ENCODE measurements at places on chromosomes 2 and 18.

- no peak for DNase-seq
Observed at GRCh38 chr2:128237081-128237534, 81.6 kb downstream of the HS6ST1 start.

GRCh38 chr2:168916331-168916675, 15.2 kb downstream of the G6PC2 start:
- DNase-seq: no peak

DNA sequence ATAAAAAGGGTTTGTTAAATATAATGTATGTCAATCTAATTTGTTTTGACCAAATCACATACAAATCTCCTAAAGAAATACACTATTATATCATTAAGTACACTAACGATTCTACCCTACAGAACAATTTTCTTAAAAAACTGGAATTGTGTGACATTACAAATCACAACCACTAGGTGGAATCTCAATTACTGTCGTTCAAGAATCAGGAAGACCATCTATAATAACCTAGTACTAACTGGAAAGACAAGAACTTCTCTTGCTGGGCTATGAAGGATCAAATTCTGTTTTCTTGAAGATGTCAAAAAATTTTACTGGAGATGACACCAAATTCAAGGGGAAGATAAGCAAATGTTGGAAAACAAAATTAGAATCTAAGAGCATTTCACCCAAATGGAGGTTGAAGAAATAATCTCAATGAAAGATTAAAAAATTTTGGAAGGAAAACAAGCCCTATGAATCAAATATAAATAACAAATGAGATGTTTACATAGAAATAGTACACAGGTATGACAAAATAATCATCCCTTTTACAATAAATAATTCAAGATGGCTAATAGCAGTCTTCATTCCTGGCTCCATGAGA, 110.9 kb downstream of the STK39 start:
- no peak for DNase-seq

- DNase-seq: no peak
Observed at GRCh38 chr18:49610022-49610445, 48.2 kb downstream of the LIPG start.

DNA sequence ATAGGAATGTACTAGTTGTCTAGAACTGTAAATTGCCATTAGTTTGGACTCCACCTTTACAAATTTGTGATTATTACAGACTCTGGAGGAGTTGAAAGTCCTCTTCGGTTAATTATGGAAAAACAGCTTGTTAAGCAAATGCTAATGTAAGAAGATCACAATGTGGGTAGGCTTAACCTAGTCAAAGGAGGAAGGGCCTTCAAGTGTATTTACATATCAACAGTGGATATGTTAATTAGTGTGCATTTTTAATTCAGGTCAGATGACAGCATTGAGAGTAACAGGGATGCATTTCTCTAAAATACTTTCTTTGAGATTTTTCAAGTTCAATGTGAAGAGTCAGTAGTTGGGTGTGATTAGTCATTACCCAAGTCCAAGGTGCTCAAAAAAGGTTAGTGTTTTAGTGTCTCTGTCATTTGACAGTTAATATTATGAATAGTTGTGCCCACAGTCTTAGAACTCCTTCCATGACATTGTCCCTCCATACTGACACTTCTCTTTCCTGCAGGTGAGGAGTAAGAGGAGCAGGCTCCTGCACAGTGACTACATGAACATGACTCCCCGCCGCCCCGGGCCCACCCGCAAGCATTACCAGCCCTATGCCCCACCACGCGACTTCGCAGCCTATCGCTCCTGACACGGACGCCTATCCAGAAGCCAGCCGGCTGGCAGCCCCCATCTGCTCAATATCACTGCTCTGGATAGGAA, 28.0 kb downstream of the CD28 start:
- no peak for DNase-seq

- no peak for DNase-seq
Observed at GRCh38 chr2:228115-228514, 35.7 kb downstream of the SH3YL1 start.

DNA sequence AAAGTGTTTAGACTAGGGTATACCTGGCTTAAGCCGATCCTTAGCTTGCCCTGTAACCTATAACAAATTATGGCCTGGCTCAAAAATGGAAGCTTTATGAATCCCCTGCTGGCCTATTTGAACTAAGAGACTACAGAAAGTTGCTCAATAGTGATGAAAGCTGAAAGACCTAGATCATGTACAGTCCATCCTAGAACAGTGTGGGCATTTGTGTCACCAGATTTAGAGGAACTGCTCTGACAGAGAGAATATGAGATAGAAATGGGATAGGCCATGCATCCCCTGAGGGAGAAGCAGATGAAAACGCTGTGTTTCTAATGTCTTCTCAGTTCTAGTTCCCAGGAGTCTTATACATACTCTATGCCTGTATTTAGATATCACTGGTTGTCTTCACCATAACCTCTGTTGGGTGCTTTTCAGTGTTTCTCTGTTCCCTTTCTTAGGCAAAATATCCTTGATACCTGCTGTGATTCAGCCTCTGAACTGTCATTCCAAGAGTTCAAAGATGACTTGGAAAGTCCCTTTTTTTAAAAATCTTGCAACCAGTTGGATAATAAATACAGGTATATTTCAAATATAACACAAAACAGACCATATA, 246.9 kb upstream of the SLC39A10 start:
- no peak for DNase-seq

DNA sequence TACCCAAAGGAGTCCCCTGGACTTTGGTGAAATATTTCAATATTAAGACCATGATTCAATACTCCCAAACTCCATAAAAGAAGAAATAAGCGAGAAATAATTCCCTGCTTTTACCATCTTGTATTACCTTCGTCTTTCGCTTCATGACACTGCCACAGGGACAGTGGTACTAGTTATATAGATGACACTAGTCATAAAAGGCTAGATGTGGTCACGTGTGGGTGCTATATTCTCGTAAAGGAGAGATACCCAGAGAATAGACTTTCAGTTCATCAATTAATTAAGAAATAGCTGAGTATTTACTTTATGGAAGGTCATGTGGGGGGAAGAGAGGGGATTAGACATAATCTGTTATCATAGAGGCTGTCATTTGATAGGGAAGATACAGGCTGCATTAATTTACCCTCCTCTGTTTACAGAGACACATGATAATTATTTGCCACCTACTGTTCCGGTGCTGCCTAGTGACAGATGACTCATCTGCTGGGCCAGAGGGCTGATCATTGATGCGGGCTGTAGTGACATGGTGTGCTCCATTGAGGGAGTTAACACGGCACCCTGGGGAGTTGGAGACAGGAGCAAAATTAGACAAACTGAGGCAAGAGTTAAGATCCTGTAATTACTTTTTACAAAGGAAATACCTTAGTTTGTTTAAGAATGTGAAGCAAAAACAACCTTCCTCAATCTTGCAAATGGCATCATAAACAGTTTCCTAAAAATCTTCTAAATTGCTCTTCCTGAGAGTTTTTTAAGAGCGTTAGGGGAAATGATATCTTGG, 78.2 kb upstream of the ITGB6 start:
- DNase-seq: no peak

GRCh38 chr18:49476664-49477411, 10.2 kb downstream of the C18orf32 start:
- DNase-seq: no peak

- no peak for DNase-seq
Observed at GRCh38 chr18:47209171-47209570, 33.0 kb upstream of the IER3IP1 start.

DNA sequence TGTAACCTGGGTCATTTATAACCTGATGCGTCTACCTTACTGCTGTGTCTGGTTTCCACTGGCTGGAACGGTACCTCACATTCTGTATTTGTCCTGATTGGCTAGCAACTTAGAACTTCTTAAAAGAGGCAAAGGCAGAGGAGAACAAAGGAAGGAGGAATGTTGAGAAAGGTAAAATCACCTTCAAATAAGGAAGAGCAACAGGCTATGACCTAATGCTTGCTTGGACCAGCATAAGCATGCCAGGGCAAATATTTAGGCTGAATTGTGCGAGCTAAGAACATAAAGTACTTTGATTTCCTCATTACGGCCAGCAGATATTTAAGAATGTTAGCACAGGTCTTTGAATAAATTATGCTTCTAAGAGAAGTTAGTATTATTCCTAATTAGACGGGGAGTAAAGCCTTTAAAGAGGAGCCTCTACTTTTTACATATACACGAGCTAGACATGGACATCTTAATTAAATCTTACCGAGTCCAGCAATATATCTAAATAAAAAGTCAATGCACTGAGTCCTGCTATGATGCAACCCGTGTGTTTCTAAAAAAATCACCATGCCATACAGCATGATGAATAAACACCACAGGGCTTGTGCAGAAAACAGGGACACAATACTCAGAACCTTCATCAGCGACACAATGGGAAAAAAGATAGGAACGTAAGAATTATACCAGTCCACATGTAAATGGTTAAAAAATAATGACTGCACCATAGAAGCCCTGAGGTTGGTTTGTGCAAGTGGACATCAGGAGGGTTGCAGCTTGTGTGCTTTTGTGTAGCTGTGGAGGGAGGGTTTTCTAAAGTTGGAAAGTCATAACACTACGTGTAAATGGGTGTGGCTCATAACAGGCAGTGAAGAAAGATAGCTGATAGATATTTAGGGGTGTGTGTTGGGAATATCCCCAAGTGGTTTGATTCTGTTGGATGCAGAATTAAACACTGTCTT, 14.2 kb downstream of the SEPTIN2 start:
- no peak for DNase-seq

DNA sequence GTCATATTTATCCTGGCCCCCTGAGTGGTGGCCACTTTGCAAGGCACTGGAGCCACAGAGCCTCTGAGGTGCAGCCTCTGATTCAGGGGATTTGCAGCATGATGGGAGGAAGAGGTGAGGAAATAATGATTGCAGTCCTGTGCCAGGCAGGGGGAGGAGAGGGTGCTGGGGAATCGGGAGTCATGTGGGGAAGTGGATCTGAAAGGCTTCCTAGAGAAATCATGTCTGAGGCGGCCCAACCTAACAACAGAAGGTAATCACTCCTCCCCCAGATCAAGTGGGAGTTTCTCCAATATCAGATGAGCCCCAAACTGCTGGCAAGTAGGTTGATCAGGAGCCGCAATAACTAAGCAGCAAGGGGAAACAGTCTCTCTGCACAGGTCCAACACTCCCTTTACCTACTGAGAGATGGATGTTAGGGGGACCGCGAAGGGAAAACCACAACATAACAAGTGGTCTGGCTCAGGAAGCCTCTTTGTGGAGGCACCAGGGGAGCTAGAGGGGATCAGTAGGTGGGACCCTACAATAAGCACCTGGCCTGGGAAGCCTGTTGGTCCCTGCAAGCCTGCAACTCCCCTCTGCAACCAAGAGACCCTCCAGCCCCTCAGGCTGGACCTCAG, 71.8 kb upstream of the NPAS2 start:
- DNase-seq: no peak

- DNase-seq: no peak
Observed at GRCh38 chr2:236092714-236093113, 75.5 kb downstream of the GBX2 start.

DNA sequence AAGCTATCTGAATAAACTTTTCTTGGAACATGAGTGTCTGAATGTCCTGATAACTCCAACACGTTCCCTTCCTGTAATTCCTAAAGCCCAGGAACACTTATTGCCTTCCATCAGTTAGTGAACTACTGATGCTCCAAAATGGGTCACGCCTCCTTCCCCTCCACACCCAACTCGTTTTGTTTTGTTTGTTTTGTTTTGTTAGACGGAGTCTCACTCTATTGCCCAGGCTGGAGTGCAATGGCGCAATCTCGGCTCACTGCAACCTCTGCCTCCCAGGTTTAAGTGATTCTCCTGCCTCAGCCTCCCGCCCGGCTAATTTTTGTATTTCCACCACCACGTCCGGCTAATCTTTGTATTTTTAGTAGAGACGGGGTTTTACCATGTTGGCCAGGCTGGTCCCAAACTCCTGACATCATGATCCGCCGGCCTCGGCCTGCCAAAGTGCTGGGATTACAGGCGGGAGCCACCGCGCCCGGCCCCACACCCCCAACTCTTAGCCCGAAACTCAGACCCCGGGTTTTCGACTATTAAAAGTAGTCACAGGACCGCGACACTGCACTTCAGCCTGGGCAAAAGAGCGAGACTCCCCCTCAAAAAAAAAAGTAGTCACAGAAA, 774 bp downstream of the IER3IP1 start:
- DNase-seq: no peak

DNA sequence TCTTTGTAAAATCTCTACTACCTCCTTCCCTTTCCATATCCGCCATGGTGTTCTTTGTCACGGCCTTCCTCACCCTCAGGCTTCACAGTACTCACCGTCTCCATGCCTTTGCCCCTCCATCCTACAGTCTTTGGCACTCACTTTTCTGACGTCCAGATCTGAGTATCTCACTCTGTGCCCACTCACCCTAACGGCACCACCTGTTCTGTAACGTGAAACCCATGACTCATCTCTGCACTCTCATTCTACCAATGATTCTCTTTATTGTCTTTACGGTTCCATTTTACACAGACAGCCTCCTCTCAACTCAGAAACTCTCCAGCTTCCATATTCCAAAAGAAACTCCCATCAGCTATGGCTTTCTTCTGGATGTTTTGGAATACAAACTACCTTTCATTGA, 56.7 kb downstream of the NETO1 start:
- DNase-seq: no peak

GRCh38 chr18:35511428-35511827, 13.7 kb upstream of the INO80C start:
- DNase-seq: no peak

DNA sequence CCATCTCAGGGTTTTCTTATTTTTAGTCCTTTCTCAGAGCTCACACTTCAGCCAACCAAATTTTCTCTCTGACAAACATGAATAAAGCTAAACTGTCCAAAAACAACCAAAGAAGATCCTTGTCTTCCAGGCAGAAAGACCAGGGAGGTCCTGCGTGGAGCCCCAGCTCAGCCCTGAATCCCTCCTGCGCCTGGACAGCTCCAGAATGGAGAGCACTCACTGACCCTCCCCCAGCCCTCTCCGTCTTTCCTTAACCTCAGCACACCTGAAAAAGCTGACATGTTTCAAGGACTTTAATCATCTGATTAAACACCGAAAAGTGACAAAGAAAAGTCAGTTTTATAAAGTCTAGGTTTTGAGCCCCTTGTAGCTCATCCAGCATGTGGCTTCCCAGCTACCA, 22.9 kb upstream of the GNAL start:
- no peak for DNase-seq

GRCh38 chr2:227862227-227862740, 9.1 kb upstream of the DAW1 start:
- no peak for DNase-seq

- no peak for DNase-seq
Observed at GRCh38 chr2:179049546-179050311, at the start of gene CCDC141. Gene CCDC141, minus strand, starts transcription at chr2:179050137. Its CDS starts 196 bp downstream, at chr2:179049941.

- no peak for DNase-seq
Observed at GRCh38 chr2:73110168-73111072, 2.3 kb downstream of the RAB11FIP5 start.

DNA sequence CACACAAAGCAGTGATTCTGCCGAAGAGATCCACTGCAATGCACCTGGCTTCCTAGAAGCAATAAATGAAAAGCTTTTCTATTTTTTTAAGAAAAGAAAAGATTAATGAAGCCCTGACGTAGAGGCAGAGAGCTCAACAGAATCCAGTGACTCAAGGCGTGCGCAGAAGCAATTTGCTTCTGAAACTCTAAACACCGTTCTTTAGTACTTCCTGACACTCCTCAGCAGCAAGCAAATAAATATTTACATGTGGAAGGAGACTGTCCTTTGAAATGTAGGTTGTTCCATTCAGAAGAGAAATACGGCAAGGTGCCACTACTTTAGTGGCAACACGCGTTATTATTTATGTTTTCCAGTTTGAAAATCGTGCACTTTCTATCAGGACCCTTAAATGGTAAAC, 126.2 kb upstream of the ZNF516 start:
- no peak for DNase-seq

- DNase-seq: no peak
Observed at GRCh38 chr2:168633200-168633599, 169.2 kb upstream of the NOSTRIN start.

Measured in left ventricle myocardium inferior (tissue), 1 donor.